Prostate gland (tissue), 2 donors: ENCODE measurements at places on chromosomes 6 and 20.

GRCh38 chr6:23176883-23177282 is 607.5 kb downstream of the HDGFL1 start:
- DNase-seq = no peak

GRCh38 chr6:45032426-45032825 is 295.7 kb upstream of the RUNX2 start:
- DNase-seq = no peak

DNA sequence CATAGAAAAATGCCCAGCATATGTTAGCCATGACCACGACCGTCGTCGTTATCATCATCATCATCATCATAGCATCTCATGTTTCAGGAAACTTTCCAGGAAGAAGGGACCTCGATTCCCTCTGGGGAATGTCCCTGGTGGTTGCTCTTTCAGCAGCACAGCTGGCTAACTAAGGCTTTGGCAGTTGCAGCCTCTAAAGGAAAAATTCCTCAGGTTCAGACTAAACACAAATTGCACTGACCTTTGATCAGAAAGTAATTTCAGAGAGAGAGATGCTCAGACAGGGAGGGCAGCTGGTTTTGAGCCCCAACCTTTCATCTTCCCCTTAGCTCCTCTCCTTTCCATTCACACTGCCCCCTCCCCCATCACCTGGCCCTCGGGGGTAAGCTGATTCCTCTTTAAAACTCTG is 5.6 kb upstream of the CFB start:
- DNase-seq = no peak

DNA sequence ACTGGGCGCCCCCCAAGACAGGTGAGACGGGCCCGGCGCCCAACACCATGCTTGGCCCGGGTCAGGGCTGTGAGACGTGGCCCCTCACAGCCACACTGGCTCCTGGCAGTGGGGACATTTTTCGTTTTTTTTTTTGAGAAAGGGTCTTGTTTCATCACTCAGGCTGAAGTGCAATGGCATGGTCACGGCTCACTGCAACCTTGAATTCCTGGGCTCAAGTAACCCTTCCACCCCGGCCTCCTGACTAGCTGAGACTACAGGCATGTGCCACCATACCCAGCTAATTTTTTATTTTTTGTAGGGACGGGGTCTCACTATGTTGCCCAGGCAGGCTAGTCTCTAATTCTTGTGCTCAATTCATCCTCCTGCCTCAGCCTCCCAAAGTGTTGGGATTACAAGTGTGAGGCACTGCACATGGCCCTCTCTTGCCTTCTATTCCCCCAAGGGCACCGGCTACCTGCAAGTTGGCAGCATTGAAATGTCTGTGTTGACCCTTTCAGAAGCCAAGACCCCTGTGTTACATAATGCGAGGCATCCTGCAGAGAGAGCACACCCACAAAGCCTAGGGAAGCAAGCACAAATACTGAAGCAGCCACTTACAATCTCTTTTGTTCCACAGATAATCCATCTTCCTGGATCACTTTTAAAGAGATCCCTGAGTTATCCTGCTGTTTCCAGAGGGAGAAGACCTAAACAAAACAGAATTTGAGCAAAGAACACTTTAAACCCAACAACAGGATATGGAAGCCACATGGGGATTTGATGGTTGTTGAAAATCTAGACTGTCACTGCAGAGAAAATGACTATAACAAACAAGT is 57.5 kb upstream of the SLC4A11 start:
- no peak for DNase-seq

- peak; percentile 24 for DNase-seq
Measured at GRCh38 chr6:137241481-137242038, 22.4 kb upstream of the IFNGR1 start.

- DNase-seq = no peak
Measured at GRCh38 chr20:18287546-18287914, 797 bp upstream of the ZNF133 start.

DNA sequence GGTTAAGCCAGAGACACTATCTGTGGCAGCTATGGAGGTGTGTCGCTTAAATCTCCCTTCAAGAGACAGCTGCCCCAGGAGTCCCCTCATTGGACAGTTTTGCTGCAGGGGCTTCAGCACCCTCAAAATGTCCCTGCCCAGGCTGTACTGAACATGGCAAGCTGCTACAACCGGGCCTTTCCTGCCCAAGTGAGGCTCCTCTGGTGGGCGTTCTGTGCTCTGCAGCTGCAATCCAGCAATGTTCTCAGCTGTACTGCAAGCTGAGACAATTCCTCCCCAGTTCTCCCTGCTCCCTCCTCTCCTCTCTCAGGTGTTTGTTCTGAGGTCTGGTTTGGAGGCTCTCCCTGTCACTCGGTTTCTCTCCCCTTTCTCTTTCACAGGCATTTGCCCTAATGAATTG is 190.8 kb upstream of the LAMP5 start:
- DNase-seq = no peak

DNA sequence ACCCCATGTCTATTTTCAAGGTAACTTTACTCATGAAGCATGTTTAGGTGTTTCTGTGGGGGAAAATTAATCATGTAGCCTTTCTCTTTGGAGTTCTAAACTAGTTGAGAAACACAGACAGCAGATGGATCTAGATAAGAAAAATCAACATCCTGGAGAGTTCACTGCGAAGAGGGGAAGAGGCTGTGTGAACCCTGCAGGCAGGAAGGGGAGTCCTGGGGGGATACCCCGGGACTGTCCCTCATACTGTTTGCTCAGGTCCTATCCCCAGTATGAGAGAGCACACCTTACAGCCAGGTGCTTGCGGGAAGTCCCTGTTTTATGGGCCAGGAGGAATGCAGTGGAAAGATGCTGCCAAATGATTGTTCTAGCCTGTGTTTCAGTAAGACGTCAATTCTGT is 32.7 kb downstream of the CHMP4B start:
- DNase-seq = peak; percentile 68

DNA sequence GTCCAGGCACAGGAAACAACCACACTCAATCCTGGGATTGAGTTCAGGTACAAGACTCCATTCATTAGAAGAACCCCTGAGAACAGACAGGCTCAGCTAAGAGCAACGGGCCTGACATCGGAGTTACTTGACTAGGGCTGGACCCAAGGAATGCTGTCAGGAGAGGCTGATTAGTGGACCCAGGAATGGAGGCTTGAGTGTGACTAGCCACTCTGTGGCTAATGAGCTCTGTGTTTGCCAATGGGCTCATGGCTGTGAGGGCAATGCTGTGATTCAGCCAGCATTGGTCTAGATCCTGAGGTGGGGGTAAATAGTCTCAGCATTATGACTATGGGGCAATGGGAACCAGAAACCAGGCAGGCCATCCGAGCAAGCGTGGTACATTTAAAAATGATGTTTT is 71.8 kb downstream of the RIOK1 start:
- DNase-seq = no peak

- DNase-seq = no peak
Measured at GRCh38 chr20:9360431-9360830, 154.0 kb upstream of the LAMP5 start.
